ENCODE measurements at places on chromosomes 7 and 10.

DNA sequence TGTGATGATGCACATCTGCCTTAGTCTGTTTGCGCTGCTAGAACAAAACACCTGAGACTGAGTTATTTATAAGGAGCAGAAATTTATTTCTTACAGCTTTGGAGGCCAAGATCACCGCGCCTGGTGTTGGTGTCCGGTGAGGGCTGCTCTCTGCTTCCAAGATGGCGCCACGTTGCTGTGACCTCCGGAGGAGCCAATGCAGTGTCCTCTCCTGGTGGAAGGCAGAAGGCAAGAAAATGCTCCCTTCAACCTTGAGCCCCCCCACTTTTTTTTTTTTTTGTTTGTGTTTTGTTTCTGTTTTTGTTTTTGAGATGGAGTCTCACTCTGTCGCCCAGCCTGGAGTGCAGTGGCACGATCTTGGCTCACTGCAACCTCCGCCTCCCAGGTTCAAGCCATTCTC is 16.0 kb upstream of the ACTR3B start:
- DNase-seq: no peak

- DNase-seq: no peak
These were observed 44.9 kb downstream of the VIPR2 start for GRCh38 chr7:159099711-159100231.

- DNase-seq: no peak
These were observed 34.1 kb upstream of the INPP5F start for GRCh38 chr10:119691726-119692125.

GRCh38 chr7:132298790-132299189 is 277.5 kb downstream of the PLXNA4 start:
- DNase-seq: no peak

- DNase-seq: no peak
These were observed at the start of gene ZNF853 for GRCh38 chr7:6614953-6615722. Gene ZNF853 (plus strand): TSS chr7:6615610. CDS start chr7:6616175, 565 bp downstream.

GRCh38 chr10:472241-472910 is 217.1 kb downstream of the DIP2C start:
- no peak for DNase-seq

DNA sequence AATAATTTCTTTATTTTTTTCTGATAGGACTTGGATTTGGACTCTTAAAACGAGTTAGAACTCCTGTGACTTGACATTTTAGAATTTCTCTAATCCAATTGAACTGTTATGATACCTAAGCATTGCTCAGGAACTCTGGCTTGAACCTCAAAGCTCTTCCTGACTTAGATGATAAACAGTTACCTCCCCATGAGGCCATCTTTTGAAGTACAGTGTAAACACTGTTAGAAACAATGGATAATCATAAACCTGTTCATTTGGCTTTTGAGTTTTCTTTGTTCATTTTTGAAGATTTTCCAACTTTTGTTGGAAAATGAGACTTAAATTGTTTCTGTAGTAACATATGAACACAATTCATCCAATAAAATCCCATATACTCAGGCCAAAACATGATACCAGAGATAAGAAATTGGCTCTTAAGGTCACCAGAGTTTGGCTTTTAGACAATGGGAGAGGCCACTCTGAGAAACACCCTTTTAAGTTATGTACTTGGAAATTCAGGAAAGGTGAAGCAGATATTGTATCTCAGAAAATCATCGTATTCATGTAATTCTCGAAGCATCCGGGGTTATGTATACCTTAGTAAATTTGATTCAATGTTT is 59.6 kb downstream of the RUNDC3B start:
- DNase-seq: peak; percentile 8

GRCh38 chr7:91276909-91277308 is 12.7 kb downstream of the FZD1 start:
- DNase-seq: no peak

GRCh38 chr7:37920849-37921805 is 687 bp downstream of the EPDR1 start:
- peak; percentile 60 for DNase-seq

GRCh38 chr7:94048755-94049154 is 44.6 kb upstream of the BET1 start:
- DNase-seq: no peak

All from HepG2 (cell line).